Brain pericyte (primary cell): ENCODE measurements at places on chromosomes 3 and 15.

DNA sequence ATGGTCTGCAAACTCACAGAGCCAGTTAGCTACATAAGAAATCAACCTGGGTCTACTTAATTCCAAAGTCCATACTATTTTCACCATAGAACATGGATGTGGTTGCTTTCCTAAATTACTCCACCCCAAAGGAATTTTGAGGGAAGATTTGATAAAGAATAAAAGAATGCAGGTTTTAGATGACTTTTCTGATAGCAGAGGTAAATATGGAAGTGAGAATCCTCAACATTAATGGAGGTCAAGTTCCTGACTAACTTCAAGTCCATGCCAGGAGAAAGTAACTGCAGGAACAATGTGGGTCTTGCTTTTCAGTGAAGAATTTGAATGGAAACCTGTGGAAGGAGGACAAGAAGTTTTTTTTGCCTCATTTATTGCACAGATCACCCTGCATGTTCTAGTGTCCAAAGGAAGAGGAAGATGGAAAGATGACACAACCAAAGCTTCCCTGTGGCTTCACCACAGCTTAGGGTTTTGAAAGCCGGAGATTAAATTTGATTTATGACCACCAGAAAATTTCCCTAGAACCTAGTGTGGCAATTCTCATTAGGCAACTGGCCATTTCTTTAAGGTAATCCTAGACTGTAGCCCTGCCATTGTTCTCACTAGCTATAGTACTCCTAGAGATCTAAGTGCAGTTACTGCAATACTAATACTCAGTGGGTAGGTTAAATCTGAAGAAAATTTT, 429.7 kb downstream of the RAP2B start:
- DNase-seq, result no peak

DNA sequence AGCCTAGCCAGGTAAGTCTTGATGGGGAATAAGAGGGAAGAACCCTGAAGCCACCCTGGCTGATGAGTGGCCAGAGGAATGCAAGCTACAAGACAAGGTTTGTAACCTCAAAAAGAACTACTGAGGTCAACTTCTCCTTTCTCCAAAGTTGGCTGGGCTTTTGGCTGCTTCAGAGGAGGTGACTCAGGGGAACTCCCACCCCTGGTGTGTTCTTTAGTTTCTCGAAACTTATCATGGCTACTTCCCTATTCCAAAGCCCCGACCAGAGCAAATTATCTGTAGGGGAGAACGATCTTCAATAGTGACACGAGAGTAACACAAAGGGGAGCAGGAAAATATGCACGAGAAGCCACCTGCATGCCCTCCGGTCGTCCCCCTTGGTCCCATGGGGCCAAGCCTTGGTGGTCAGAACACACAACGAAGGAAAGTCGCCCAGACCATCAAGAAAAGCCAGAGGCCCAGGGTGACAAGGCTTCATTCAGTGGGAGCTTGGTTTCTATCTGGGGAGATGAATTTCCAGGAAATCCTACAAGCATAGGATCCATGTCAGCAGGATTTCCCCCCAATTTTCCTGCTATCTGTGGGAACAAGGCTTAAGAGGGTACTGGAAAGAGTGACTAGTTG, 6.5 kb upstream of the BCL2A1 start:
- DNase-seq, result no peak

DNA sequence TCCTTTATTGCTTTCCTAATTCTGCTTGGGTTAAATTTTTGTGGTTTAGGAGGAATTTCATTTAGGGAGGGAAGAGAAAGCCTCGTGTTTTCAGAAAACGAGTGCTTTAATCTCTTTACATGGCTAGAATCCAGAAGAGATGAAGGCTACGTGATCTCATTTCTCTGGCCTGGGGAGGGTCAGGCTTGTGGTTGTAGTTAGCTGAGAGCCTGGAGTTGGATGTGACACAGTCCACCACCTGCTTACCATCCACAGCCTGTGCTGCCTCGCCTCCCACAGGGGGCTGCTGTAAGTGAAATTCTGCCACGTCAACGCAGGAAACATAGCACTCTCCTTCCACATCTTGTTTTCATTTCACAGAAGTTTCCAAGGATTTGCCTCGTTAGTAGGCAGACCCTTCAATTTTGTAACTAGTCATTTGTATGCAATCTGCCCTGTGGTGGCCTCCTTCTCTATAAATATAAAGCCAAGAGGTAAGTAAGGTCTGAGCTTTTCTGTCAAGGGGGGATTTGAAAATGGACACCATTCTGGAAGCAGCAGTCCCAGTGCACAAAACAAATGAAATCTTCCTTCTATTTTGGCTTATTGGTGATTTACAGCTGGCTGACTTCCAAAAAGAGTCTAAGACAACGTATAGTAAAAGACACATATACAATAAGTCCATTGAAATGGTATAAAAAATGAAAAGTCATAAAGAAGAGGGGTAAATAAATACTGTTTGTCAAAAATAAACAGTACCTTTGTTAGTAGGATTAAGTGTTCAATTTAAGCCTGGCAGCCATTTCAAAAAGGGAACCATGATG, 3.4 kb downstream of the GXYLT2 start:
- DNase-seq, result peak; percentile 89

DNA sequence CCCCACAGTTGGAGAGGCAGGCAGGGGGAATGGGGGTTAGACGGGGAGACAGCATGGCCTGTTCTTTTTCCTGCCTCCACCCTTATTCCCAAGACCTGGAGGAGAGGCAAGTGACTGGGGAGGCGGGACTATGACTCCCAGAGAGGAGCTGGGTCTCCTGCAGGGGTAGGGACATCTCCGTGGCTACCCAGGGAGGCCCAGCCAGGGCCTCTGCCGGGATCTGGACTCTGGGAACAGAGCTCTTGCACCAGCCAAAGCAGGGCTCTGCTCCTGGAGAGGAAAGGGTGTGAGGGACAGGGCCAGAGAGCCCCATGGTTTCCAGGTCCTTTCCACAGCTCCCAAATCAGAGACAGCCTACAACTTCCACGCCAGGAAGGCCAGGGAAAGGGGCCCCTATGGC, 22.8 kb downstream of the CFAP100 start:
- no peak for DNase-seq

GRCh38 chr3:73056014-73056844, 5.2 kb upstream of the EBLN2 start:
- DNase-seq, result no peak

GRCh38 chr15:51620641-51621040, 1.9 kb downstream of the DMXL2 start:
- DNase-seq, result no peak

DNA sequence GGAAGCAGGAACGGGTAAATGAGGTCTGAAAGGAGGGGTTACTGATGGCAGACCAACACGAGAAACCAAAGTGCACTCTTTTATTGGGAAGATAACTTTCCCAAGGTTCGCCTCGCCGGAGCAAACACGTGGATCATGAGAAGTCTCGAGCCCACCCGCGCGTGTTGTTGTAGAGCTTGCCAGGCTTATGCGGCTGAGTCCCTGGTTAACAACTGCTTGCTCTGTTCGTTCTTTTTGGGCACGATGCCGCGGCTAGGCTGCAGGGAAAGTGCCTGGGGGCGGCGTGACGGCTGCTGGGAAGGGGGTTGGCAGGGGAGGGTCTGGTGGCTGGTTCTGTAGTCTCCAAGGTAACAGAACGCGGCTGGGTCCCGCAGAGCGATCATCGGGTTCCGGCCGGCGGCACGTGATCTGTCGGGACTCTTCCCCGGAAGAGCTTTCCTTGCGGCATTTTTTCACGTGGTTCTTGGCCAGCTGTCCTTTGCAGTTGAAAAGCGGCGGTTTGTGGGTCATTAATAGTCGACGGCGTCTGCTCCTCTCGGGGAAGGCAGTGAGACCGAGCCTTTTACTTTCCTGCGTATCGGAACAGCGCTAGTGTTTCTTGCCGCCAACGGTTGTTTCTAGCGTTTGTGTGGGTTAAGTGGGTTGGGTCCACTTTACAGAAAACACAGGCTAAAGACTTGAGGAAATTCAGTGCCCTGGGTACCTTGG, 1.5 kb downstream of the MGA start:
- DNase-seq, result no peak

DNA sequence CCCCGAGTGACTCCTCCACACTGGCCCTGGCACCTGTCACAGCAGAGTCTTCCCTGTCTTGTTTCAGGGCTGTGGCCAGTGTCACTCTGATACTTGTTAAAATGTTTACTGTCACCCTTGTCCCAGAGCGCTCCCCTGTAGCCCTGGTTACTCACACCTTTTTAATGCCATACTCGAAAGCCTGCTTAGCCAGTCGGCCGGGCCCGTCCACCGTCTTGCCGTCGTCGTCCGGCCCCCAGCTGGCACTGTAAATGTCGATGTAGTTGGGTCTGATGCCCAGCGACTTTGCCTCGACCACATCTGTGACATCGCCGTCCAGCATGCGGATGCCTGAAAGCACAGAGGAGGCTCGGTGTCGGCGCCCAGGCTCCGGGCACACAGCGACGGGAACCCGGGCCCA, 91.3 kb downstream of the PCSK6 start:
- no peak for DNase-seq

DNA sequence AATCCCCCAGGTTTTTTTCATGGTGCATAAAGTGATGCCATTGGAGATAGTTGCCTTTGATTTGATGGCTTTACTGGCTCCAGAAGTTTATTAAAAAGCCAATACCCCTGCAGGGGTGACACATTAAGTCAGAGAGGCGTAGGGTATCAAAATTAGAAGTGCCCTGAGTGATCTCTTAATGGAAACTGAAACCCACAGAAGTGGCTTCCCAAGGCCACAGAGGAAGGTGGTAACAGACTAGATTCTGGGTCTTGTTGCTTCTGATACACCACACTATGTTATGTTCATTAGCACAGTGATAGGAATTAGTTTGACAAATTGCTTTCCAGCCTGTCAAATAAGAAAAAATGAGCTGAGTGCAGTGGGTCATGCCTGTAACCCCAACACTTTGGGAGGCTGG, 112.3 kb downstream of the IQCH start:
- DNase-seq, result no peak

DNA sequence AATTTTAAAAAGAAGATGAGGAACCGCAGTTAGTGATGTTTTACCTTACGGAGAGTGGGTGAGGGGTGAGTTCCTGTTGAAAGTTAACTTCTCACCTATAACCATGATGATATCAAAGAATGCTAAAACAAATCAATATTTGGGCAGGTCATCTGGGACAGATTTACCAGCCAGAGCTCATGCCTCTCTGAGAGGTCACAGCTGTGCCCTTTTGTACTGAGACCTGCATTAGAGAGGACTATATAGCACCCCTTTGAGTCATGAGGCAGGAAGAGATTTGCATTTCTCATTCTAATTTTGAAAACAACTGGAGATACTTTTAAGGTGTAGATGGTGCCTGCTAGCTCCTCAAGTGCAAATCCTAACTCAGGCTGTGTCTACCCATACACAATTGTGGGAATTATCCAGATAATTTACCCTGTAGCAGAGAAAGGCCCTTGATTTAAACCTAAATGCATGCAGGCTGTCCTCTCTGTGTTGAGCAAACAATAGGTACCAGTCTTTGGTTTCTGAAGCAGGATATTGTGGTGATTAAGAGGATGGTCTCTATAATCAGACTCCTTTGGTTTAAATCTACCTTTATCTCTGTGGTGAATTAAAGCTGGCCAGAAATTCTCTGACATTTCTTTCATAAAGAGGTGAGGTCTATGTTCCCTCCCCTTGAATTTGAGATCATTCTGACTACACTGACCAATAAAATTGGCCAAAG, 5.8 kb upstream of the TM4SF4 start:
- no peak for DNase-seq

DNA sequence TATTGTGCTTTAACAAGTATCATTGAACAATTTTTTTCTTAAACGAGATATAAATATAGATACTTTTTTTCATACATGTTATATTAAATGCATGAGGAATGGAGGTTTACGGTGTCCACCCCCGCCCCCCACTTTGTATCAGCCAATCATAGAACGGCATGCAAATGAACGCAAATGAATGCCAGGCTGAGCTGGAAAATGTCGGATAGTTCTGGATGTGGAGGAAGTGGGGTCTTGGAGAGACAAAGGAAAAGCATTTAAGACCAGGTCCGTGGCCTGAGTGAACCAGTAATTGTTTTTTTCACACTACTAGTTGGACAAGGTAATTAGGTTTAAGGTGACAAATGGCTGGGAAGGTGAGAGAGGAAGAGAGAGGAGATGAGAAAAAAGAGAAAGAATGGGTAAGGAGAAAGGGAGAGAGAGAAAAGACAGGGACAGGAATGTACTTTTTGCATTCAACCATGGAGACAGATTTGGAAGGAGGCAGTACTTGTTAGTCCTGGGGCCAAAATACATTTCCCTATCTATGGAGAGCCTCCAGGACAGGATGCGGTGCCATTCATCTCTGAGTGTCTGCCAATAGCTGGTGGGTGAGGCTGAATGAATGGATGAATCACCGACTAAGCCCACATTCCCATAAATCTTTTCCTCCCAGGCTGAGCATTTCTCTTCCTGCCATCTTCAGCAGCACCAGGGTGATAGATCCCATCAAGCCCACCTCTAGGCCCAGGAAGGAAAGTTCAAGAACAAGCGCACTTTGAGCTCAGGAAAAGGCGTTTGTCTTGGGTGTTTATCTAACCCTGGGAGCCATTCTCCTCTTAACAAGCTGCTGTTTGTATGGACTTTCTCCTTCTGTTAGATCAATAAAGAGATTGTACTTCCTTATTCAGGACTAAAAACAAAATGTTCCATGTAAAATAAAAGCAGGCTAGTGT, 1.4 kb upstream of the RAD18 start:
- DNase-seq, result no peak

- no peak for DNase-seq
Observed at GRCh38 chr3:110767838-110768237, 303.8 kb upstream of the NECTIN3 start.

DNA sequence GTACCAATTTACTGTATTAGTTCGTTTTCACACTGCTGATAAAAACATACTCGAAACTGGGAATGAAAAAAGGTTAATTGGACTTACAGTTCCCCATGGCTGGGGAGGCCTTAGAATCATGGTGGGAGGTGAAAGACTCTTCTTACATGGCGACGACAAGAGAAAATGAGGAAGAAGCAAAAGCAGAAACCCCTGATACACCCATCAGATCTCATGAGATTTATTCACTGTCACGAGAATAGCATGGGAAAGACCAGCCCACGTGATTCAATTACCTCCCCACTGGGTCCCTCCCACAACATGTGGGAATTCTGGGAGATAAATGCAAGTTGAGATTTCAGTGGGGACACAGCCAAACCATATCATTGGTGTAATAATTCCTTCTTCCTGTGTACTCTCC, 69.6 kb downstream of the C3orf20 start:
- no peak for DNase-seq

GRCh38 chr3:14976317-14976716, 28.9 kb downstream of the NR2C2 start:
- no peak for DNase-seq

- DNase-seq, result no peak
Observed at GRCh38 chr3:137761563-137762503, 2.3 kb upstream of the SOX14 start.

DNA sequence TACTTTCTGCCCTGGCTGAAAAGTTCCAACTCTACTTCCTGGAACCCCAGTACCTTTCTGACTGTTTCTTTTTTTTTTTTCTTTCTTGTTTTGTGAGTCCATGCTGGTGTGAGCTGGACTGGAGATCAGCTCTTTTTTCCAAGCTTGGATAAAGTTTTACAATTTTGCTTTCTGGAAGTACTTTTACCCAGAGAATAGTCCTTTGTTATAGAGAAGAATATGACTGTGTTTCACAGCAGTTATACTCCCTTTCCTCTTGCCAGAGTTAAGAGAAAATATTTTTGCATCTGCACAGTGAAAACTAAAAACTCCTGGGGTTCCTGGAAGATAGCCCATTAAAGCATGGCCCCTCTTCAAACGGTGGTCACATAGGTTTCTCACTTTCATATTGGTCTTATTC, 1100.6 kb downstream of the OTOL1 start:
- peak; percentile 37 for DNase-seq
